Left kidney (tissue), 8 donors: ENCODE measurements at places on chromosomes 6 and 20. TPM values are rescaled to one million over a fixed set of nuclear protein-coding genes. Genes with fewer than 3 reads are reported as not detected.

- DNase-seq = no peak
These were observed 70.8 kb upstream of the NXT1 start for GRCh38 chr20:23279836-23280235.

DNA sequence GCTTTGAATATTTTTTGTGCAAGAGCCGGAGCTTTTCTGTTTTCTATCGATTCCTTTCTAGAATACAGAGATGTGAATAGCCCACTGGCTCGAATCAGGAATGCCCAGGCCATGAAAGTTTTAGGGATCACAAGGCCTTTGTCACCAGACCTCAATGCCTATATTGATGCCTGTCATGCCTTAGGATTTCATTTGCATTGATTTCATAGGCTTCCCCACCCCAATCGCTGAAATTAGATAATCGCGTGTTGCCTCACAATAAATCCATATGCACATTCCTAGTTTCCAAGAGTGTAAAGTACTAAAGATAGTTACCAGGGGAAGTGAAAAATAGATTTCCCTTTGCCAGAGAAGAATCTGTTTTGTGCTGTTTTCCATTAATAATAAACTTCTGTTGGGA is 150.8 kb downstream of the SASH1 start:
- no peak for DNase-seq

DNA sequence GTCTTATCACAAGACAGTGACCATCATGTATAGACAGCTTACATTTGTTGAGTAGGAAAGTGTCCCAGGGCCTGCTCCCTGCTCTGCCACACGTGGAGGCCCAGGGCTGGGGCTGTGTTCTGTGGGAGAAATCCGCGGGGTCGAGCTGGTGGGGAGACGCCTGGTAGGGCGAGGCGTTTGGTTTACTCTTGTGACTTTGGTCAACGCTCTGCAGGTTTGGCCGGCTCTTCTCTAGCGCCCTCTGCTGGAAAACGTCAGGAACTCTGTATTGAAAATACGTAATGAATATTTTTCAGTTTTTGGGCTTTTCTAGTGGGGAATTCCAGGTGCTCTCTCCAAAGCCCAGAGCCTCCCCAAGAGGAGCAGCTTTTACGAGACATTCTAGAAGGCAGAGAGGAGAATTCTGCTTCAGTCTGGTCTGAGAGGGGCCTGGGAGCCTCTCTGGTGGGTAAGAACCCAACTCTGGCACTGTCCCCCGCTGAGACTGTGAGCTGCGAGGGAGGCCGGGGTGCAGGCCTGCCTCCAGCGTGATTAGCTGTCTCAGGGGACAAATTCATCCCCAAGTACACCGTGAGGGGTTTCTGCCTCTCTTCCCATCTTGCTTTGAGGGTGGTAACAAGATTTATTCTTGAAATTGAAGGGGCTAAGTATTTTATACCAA is 112.6 kb upstream of the RALGAPA2 start:
- DNase-seq = peak; percentile 41

DNA sequence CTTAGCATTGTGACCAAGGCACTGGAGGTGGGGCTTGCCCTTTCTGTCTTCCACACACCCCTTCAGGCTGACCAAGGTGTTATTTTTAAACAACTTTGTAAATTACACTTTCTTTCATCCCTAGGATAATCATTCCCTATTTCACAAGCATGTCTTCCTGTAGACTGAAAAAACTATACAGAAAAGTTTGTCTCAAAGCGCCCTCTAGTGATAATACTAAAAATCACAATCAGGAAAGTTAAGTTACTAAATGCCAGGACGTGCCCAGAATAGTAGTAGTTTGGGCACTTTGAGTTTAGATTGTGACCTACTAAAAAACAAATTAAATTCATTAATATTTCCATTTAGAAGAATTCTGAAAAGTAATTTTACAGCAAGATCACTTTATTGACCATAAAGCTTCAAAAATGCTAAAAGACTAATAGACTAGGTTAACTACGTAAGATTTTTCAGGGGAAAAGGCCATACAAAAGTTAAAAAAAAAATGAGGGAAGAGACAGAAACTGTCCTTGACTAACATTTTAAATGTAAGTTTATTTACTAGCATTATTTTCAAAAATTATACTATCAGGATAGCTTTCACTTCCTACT is 123.3 kb upstream of the DUSP22 start:
- peak; percentile 58 for DNase-seq

DNA sequence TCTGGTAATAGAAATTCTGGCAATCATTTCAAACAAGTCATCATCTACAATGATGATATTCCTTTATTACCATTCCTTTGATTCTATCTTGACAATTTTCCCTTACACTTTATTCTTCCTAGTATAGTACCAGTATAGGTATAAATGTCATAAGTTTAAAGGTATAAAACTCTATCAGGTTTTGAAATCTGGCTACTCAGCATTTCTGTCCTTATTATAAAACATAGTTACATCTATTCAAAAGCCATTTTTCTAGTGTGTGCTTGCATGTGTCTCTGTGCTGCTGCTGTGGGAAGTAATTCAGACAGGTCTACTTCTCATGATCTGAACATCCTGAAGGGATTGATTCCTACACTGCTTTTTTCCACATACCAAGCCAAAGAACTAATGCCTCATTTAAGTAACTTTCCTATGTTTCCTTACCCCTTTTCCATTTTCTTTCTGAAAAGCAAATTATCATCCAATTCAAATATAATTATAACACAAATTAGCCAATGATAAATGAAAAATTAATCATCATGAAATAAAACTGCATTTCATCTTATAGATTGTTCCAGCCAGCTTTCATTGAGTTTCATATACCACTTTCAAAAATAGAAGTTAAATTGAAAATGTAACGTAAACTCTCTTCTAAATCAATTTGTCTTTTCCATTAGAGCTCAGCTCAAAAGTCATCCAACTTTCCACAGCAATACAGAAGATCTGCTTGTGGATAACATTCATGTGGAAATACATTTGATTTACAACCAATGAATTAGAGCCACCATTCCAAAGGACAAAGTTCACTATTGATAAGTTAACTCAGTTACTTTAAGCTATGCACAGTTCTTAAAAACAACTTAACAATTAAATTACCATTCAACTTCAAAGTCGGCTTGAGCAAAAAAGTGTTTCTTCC is 35.9 kb downstream of the COL12A1 start:
- DNase-seq = no peak

DNA sequence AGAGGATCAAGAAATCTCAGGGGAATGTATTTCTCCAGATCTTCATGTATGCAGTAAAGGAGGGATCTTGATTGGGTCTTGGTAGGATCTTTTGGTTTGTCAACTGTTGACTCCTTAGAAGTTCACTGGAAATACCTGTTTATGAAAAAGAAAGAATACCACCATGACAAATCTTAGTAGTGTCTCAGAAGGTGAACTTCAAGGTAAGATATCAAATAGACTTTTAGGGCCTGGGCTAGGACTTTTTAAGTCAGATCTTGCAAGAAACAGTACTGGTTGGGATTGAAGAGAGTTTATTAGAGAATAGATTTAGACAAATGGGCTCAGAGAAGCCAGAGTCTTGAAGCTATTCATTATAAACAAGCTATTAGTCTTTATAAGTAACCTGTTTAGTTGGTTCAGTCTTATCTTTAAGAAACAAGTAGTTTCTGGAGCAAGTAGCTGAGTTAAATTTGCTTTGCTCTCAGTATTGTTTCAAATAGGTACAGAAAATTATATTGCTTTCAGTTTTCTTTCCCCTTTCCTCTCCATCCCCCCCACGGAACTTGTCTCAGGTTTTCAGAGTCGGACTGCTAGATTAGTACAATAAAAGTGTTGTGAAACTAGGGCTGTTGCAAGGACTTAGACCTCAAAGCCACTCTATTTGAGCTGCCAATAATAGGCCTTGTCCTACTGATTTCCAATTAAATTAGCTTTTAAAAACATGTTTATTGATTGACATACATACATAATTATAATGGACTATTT is 529.1 kb upstream of the CITED2 start:
- no peak for DNase-seq

AIF1 gene
- 60.5 TPM for polyA plus RNA-seq

CRIP3 gene
- 7.3 TPM for polyA plus RNA-seq

DDX39B gene
- 785 TPM for polyA plus RNA-seq

- no peak for DNase-seq
These were observed 795.9 kb downstream of the EPHA7 start for GRCh38 chr6:92623431-92623830.

SLC12A5 gene
- 1.8 TPM for polyA plus RNA-seq

DNA sequence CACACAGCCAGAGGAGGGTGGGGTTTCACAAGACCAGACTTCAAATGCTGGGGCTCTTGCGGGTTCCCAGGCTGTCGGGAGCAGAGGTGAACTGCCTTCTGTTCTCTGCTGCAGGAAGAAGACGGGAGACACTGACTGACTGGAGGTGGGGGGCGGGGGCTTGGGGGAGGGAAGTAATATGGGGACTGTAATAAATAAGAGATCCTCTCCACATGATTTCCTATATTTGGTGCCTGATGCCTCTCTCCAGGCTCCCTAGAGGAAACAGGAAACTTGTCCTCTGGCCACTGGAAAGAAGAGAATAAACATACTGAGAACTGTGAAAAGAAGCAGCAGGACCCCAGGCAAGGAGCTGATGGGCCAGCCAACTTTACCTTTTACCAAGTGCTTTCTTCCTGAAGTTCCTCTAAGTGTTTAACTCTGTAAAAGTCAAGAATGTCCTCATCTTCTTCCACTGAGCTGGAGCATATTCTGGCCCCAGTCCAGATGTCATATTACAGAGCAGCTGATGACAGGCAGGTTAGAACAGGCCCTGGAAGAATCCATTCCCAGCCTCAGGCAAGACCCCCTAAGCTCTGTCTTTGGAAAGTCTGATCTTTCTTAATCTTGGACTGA is 33.2 kb upstream of the ADGRF5 start:
- DNase-seq = no peak

DNA sequence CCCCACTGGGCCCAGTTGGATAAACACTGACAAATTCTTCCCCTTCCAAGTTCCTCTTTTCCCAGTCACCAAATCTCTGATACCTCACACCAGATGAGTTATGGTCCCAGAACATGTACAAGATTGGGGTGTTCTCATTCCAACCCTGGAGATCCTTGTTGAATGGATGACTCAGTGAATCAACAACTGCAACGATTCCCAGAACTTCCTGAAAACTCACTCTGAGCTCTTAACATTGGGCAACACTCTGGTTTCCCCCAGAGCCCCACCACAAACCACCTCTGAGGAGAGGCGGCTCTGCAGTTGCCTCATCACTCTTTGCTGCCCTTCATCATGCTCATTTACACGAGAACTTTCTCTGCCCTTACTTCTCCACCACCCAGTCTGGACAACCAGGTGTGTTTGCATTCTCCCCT is 115.2 kb downstream of the MRPL14 start:
- DNase-seq = no peak

DNA sequence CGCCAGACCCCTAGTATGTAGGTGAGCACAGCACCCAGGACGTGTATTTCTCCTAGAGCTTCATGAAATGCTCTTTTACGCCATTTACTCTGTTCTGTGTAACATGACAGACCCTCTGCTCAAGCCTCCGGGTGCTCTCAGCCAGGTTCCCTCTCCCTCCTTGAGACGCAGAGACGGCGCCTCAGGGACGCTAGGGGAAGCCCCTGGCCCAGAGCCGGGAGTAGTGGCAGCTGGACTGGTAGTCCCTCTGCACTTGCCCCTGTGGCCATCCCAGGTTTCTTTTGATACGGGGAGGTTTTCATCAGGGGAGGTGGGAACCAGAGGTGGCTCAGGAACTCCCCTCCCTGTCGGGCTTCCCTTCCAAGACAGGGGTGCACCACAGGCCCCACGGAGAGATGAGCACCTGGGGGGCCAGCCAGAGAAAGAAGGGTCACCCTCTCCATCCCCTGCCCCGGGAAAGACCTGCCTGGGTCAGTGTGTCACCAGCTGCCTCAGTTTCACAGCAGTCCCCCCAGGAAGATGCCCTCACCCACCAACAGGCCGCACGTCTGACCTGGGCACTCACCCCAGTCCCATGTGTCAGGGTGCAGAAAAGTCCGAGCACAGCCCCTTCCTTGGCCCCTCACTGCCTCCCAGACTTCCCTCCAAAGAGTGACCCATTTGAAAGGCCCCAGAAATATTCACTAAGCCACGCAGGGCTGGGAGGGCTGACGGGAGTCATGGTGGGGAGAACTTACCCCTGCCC is 58.1 kb upstream of the AFDN start:
- no peak for DNase-seq
